ENCODE measurements at places on chromosomes 1 and 21. TPM values are rescaled to one million over a fixed set of nuclear protein-coding genes. Genes with fewer than 3 reads are reported as not detected.

GRCh38 chr1:167065471-167065870, 24.7 kb downstream of the GPA33 start:
- H3K4me1 ChIP-seq = no peaks in the 10 kb centered on the region
- no peak overlapping the region for H3K4me3 ChIP-seq
- H3K27me3 ChIP-seq = no peaks in the 10 kb centered on the region
- H3K27ac ChIP-seq = no peak overlapping the region

DNA sequence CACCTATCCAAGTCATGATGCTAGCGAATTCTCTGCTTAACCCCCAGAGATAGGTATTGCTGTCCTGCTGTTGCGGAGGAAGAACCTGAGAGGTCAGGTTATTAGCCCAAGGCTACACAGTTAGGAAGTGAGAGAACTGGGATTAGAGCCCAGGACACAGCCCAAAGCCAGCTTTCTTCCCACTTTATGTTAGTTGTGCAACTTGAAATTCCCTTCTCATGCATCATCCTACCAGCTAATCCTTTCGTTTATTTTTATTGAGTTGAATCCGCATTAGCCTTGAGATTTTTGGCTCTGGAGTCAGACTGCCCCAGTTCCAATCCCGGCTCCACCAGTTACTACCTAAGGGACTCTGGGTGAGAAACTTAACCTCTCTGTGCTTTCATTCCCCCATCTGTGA, 65.4 kb downstream of the PLEKHA6 start:
- peak overlapping the region; percentile 77 for H3K27ac ChIP-seq
- H3K4me1 ChIP-seq = peaks cover 7% of the 10 kb centered on the region

DNA sequence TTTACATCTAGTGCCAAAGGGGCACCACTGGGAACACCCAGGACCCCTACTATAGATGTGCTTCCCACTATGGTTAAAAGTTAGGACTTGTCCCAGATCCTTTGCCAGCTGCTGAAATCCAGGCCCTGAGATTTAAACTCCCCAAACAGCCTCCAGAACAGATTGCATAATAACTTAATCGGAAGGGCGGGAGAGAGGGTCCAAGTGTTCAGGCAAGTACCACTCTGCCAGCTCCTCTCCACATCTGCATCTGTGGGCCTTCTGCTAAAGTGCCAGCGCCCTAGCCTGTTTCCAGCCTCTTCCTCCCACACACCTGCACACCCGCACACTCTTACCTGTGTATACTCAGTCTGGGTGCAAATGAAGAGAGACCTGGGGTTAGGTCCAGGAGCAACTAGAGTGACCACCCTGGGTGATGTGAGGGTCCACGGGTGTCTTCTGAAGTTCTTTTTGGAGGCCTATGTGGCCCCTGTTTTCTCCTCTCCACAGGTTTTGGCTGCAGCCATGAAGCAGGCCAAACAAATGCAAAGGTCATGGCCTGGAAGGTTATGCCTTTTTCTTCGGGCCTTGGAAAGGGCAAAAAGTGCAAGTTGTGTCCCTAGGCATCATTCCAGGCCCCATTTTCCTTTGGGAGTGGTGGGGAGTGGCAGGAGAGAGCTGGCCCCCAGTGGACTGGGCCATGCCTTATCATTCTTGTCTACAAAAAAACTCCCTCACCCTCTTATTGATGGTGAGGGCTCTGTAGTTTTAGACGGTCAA, 29.3 kb downstream of the KIRREL1 start:
- no peaks in the 10 kb centered on the region for H3K27me3 ChIP-seq
- peak; percentile 48 for DNase-seq
- peaks cover 11% of the 10 kb centered on the region for H3K4me1 ChIP-seq
- H3K36me3 ChIP-seq = no peaks in the 10 kb centered on the region

GRCh38 chr21:25171438-25171837, 435.8 kb downstream of the MRPL39 start:
- H3K27ac ChIP-seq = no peak overlapping the region
- no peak for DNase-seq
- H3K27me3 ChIP-seq = no peaks in the 10 kb centered on the region
- no peaks in the 10 kb centered on the region for H3K4me1 ChIP-seq
- H3K36me3 ChIP-seq = no peaks in the 10 kb centered on the region

- no peaks in the 10 kb centered on the region for H3K27me3 ChIP-seq
- DNase-seq = no peak
- no peaks in the 10 kb centered on the region for H3K36me3 ChIP-seq
These were observed 273.4 kb downstream of the TM2D1 start for GRCh38 chr1:61451572-61451968.

DNA sequence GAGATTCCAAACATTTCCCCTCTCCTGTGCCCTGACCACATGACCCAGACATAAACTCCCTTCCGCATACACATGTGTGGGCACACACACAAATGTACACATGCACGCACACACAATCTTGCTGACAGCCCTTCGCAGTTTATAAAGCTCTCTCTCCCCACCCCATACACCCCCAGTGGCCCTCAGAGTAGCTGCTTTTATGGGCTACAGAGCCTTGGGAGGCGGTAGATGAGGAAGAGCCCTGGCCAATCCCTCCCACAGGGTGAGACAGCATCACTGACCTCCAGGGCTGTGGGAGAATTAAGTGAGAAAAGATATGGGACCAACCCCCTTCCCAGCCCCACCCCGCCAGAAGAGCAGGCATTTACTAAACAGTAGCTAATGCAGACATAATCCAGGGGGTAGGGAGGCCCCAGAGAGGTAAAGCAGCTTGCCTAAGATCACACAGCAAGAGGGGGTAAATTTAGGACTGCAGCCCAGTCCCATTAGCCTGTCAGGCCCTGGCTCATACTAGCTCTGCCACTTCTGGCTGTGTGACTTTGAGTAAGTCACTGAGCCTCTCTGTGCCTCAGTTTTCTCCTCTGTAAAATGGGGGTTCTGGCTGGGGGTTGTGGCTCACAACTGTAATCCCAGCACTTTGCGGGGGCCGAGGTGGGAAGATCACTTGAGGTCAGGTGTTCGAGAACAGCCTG, 5.1 kb downstream of the SDC3 start:
- no peak overlapping the region for H3K4me3 ChIP-seq
- H3K4me1 ChIP-seq = peaks cover 17% of the 10 kb centered on the region
- H3K27ac ChIP-seq = peak overlapping the region; percentile 76
- H3K36me3 ChIP-seq = no peaks in the 10 kb centered on the region
- H3K27me3 ChIP-seq = no peaks in the 10 kb centered on the region

- no peak for DNase-seq
- no peaks in the 10 kb centered on the region for H3K27me3 ChIP-seq
- H3K36me3 ChIP-seq = no peaks in the 10 kb centered on the region
- H3K4me3 ChIP-seq = no peak overlapping the region
- H3K4me1 ChIP-seq = no peaks in the 10 kb centered on the region
These were observed 12.7 kb downstream of the DRAXIN start for GRCh38 chr1:11704194-11704529.

DNA sequence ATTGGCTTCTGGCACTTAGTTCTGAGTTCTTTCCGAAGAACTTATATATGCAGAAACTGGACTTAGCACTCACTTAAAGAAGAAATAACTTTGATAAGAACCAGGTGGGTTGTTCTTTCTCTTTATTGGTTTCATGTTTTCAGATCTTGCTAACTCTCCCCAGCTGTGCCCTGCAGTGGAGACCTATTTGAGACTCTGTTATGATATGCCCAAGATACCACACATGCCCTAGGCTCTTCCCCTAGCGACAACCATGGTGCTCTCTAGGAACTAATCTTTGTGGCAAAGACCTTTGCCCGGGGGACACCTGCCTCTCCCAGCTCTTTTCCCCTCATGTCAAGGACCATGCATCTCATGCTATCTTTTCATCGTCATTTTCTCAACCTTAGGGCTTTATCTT, 128.8 kb downstream of the PBX1 start:
- H3K4me3 ChIP-seq = no peak overlapping the region
- no peaks in the 10 kb centered on the region for H3K27me3 ChIP-seq
- peaks cover 20% of the 10 kb centered on the region for H3K4me1 ChIP-seq
- DNase-seq = no peak
- no peaks in the 10 kb centered on the region for H3K36me3 ChIP-seq
- no peak overlapping the region for H3K27ac ChIP-seq

- H3K4me3 ChIP-seq = no peak overlapping the region
- H3K27me3 ChIP-seq = no peaks in the 10 kb centered on the region
- no peaks in the 10 kb centered on the region for H3K4me1 ChIP-seq
- DNase-seq = no peak
- no peak overlapping the region for H3K27ac ChIP-seq
These were observed 18.2 kb downstream of the RCAN1 start for GRCh38 chr21:34596561-34597271.

- H3K4me3 ChIP-seq = no peak overlapping the region
- H3K4me1 ChIP-seq = no peaks in the 10 kb centered on the region
- H3K36me3 ChIP-seq = no peaks in the 10 kb centered on the region
- no peak for DNase-seq
- no peaks in the 10 kb centered on the region for H3K27me3 ChIP-seq
These were observed 27.5 kb downstream of the DMBX1 start for GRCh38 chr1:46517010-46517600.

DNA sequence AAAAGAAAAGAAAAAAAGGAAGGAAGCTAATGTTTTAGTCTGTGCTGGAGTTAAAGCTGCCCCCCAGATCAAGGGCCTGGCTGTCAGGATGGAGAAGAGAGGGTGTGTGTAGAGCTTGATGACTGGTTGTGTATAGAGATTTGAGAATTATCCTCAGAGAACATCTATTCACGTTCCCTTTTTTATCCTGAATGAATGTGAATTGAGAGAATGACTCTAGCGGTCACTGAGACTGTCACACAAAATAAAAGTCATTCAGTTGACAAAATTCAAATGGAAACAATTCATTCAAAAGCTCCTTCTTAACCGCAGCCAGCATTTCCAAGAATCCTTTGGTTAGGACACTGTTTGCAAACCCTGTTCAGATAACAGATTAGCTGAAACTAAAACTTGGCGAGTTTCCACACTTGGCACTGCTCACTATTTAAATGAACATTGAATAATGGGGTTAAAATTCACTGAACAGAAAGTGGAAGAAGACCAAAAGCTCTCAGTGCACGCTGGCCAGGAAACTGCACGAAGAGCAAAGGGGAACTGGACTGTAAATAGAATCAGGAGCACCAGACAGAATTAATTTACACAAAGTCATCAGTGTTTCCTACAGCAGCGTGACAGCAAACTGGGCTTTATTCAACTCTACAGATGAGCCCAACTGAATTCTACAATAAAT, 13.6 kb upstream of the FAM89A start:
- no peaks in the 10 kb centered on the region for H3K4me1 ChIP-seq
- no peaks in the 10 kb centered on the region for H3K27me3 ChIP-seq
- peak; percentile 20 for DNase-seq
- H3K36me3 ChIP-seq = no peaks in the 10 kb centered on the region
- no peak overlapping the region for H3K4me3 ChIP-seq

DNA sequence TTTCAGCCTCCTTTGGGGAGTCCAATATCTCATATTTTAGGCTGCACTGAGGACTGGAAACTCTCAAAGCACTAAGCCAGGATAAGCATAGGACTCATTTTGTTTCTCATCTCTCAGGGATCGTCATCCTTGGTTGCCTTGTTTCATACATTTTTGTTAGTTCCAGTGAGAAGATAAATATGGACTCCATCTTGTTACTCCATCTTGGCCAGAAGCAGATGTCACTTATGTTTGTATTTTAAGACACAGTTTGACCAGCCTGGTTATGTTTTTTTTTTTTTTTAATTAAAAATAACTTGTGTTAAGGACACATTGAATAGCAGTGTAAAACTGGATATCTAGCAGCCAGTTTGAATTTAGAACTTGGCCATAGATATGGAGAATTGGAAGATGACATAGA, 34.7 kb downstream of the DISP3 start:
- no peak for DNase-seq
- H3K27ac ChIP-seq = no peak overlapping the region
- H3K4me3 ChIP-seq = no peak overlapping the region
- H3K4me1 ChIP-seq = no peaks in the 10 kb centered on the region
- no peaks in the 10 kb centered on the region for H3K27me3 ChIP-seq
- H3K36me3 ChIP-seq = no peaks in the 10 kb centered on the region

DNA sequence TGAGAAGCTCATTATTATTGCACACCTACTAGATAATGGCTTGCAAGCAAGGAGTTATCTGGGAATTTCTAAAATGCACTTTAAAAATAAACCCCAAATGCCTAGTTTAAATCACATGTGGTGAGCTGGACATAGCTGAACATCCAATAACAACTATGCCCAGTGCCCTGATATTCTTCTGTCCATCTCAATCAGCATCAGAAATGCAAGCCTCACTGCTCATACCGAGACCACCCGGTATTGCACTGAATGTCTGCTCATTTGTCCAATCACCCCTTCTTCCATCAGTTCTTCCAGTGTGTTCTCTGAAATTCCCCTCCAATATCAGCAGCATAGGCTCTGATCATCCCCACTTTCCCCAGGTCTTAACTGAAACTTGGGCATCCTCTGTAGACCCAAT, 383.8 kb downstream of the DSCAM start:
- DNase-seq = no peak
- no peaks in the 10 kb centered on the region for H3K4me1 ChIP-seq
- no peaks in the 10 kb centered on the region for H3K27me3 ChIP-seq
- no peaks in the 10 kb centered on the region for H3K36me3 ChIP-seq
- no peak overlapping the region for H3K27ac ChIP-seq
- no peak overlapping the region for H3K4me3 ChIP-seq

The ATP6V1G3 gene
- not detected for total RNA-seq

The CD84 gene
- 3.4 TPM for total RNA-seq

The CFHR2 gene
- not detected for total RNA-seq

The WLS gene
- total RNA-seq = 52.0 TPM

The KCNK2 gene
- total RNA-seq = not detected

The SCAMP3 gene
- 10.0 TPM for total RNA-seq

The FCRL2 gene
- total RNA-seq = 0.67 TPM

The CR1L gene
- not detected for total RNA-seq

Data from uterus (tissue), 4 donors.